ENCODE measurements at places on chromosomes 3 and 15.

- no peak for DNase-seq
Observed at GRCh38 chr3:187798126-187798525, 52.9 kb upstream of the BCL6 start.

- no peak for DNase-seq
Observed at GRCh38 chr3:126100634-126101301, 16.8 kb upstream of the SLC41A3 start.

- no peak for DNase-seq
Observed at GRCh38 chr3:141286856-141287255, 55.2 kb downstream of the PXYLP1 start.

DNA sequence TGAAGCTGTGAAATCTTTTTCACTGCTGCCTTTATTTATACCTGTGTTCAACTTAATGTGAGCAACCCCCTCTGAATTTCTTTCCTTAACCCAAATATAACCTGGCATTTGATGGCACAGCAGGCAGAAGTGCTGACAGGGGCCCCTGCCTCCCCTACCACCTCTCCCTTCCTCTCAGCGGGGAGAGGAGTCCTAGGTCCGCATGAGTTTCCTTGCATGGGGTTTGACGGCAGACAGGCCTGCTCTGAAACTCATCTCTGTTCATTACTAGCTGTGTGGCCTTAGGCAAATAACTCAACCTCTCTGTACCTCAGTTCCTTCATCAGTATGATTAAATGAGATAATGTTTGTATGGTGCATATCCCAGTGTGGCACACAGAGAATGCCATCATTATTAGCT is 79.7 kb downstream of the SEC22A start:
- no peak for DNase-seq

DNA sequence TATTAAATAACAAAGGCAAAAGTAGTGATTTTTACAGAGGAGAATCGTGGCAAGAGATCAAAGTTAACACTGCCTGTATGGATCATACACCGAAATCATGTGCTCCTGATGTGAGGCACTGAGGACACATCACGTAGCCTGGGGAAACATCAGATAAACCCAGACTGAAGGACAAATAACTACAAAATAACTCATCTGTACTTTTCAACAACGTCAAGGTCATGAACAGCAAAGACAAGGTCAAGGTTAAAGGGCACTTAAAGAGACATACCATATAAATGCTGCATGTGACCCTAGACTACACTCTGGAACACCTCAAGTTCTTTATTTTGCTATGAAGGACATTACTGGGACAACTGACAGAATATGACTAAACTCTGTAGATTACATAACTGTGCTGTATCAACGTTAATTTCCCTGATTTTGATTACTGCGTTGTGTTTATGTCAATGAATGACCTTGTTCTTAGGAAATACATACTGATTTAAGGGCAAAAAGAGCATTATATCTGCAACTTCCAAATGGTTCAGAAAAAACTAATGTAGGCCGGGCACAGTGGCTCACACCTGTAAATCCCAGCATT is 48.1 kb downstream of the CHSY1 start:
- no peak for DNase-seq

DNA sequence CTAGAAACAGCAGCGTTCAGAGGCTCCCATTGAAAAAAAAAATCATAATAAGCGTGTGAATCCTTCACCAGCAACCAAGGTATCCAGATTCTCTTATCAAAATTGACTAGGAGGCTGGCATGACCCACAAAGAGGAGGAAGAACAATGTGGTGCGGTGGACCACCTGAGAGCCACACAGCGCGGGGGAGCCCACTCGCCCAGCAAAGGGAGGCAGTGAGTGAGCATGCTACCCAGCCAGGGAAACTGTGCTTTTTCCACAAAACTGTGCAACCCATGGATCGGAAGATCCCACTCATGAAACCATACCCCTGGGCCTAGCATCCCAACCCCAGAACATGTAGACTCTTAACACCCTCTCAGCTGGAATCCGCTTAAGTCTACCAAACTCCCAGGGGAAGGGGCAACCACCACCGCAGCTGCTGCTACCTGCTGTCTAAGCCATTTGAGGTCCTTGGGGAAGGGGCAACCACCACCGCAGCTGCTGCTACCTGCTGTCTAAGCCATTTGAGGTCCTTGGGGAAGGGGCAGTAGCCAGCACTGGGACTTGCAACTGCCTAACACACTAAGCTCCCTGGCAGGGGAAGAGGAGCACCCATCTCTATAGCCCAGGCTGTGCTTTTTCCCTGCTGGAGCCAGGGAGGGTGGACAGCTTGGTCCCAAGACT is 102.8 kb upstream of the CLDN18 start:
- no peak for DNase-seq

DNA sequence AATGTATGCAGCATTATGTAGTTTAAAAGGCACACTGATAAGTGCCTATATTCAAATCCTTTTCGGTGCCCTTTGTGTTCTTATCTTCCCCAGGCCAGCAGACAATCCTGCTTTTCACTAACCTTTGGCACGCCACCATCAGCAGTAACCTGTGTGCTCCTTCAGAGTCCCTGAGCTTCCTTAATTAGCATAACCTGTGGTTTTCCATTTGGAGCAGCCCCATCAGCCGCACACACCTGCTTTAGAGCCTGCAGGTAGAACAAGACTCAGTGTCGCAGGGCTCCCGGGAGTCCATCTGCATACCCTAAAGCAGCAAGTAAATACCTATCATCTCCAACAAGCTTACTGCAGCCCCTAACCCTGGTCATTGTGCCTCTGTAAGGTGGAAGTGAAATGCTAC is 755.1 kb downstream of the ROBO2 start:
- DNase-seq = no peak

- DNase-seq = no peak
Observed at GRCh38 chr3:197811343-197811742, 20.3 kb downstream of the LRCH3 start.

DNA sequence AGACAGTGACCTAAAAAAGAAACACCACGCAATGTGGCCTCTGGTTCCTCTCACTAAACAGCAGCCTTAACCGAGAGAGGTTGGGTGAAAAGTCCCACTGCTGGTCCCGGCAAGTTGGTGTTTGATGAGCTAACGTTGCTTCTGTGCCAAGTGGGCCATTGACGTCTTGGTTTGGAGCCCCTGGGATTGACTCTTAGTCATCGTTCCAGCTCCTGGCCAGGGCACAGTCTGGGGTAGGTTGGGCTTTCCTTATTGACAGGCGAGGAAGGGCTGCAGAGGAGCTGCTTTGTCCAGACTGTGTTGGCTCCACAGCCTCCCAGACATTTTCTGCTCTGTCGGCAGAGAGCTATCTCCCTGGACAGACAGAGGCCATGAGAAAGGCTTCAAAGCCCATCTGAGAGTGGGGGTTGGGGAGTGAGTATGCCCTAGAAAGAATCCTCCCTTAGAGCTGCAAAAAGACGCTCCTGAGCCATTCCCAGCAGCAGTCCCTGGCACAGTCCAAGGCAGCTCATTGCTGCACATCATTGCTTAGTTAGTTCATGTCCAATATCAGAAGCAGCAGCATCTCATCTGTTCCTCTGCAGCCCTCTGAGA is 28.6 kb upstream of the C3orf80 start:
- no peak for DNase-seq

GRCh38 chr3:126216416-126216815 is 36.0 kb upstream of the ALDH1L1 start:
- no peak for DNase-seq

DNA sequence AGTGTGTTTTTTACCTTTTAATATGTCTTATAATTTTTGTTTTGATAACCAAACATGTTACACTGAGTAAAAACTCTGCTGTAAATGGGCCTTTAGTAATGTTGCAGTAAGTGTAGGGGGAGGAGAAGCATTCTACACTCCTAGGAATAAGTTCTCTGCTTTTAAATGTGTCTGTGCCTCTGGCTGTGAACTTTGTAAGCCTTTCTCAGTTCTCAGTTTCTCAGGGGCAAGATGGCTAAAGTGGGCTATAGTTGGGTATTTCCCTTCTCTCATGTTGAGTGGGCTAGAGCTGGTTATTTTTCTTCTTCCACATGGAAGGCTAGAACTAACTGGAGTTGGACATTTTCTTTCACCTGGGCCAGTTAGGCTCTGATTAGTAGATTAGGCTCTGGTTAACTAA is 75.3 kb upstream of the NUDT16 start:
- no peak for DNase-seq

- no peak for DNase-seq
Observed at GRCh38 chr3:108509263-108509662, 1.1 kb downstream of the MYH15 start.

DNA sequence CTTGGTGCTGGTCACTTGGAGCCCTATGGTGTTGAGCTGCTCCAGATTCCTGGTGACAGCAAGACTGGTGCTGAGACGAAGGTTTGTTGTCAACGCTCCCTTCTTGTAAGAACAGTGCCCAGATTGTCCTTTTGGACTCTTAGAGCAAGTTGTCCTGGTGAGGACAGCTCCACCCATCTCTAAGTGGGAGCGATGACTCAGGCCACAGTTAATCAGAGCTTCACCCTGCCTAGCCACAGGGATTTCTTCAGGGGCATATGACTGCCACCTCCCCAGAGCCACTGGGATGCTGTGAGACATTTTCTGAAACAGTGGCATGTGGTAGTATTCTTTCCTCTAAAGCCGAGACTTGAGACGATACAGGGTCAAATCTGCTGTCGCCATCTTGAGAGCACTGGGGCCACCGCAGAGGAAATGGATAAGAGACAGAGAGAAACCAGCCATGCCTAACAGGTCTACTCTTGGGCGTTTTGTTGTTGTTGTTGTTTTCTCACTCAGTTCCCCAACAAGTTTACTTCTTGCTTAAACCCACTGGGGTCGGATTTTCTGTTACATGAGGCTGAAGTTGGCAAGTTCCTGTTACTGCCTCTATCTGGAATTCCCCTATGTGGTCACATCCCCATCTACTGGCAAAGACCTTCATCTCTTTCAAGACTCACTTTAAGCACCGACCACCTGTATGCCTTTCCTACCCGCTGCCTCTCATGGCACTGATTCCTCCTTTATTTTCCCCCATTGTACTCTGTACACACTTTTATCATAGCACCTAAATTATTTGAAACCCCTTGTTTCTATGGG is 16.0 kb upstream of the PCOLCE2 start:
- DNase-seq = no peak

DNA sequence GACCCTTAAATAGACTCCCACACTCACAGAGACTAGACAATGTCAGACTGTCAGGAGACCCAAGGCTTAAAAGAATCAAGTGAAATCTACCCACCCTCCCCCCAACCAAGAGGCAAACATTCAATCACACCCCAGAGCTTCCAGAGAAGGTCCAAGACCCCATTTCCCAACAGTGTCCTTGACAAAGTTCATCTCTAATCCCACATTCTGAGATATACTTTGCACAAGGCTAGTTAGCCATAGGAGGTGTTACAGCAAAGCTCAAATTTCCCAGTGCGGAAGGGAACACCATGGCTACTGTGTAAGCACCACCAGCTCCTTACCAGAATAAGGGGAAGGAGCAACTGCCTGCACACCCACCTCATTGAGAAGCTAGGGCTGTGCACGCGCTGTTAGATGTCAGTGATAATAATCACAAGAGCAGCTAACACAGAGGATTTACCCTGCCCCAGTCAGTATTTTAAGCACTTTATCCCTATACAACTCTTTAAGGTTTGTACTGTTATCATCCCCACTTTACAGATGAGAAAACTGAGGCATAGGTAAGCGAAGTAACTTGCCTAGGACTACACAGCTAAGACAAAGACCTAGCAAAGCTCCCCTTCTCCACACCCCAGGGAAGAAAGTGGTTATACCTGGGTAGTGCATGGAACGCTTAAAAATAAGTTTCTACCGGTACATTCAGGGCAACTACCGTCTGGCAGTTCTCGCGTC is 17.3 kb downstream of the SPATA12 start:
- DNase-seq = no peak

DNA sequence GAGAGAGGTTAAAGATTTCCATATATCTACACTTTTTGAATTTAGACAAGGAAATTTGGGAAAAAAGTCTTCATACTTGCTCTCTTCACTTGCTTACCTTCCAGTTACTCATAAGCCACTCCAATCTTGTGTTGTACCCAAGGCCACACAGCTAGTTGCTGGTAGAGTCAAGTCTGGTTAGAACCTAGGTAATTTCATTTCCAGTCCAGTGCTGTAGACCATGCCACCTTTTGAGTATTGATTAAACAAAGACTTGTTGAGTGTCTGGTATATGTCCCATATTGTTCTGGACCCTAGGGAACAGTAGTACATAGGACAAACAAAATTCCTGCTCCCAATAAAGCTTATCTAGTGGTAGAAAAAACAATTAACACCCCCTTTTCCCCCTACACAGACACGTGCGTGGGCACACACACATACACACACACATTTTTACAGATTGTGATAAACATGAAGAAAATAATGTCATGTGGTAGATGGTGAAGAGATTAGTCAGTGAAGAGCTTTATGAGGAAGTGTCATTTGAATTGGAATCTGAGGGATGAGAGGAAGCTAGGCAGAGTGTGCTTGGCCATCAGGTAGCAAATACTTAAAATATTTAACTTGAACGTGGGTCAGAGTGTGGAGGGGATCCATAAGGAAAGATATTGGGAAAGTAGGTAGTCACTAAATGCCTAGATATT is 2.1 kb downstream of the CMC1 start:
- DNase-seq = no peak

DNA sequence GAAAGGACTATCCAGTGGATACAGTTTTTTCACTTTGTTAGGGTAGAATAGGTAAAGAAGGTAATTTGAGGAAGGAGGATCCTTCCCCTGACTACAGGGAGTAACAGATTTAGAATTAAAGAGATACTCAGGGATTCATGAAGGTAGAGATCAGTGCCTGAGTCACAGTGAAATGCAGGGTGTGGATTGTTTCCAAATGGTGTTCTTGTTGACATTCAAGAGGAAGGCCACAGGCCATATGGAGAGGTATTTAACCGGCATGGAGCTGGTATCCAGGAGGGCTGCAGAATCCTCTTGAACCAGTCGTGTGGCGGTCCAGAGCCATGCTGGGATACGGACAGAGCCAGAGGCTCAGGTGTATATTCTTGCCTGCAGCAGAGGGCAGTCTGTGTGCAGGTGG is 28.2 kb downstream of the GYG1 start:
- DNase-seq = no peak

GRCh38 chr15:57875347-57875746 is 168.8 kb downstream of the POLR2M start:
- DNase-seq = no peak

GRCh38 chr3:197501879-197502620 is 53.7 kb downstream of the BDH1 start:
- DNase-seq = peak; percentile 77

GRCh38 chr3:34995796-34996430 is 643.4 kb upstream of the ARPP21 start:
- DNase-seq = no peak

- no peak for DNase-seq
Observed at GRCh38 chr15:60476713-60477112, 2.2 kb downstream of the ICE2 start.

DNA sequence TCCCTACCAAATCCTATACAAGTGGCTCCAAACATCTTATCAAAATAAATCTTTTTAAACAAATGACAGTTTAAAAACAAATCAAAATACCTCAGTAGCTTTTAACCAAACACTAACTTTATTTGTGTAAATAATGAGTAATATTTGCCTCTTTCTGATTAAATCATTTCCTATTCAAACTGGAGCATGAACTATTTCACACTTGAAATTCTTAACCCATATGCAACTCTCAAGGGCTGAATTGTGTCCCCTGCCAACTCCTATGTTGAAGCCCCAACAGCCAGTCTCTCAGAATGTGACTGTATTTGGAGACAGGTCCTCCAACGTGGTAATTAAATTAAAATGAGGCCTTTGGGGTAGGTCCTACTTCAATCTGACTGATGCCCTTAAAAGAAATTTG is 55.9 kb upstream of the MCTP2 start:
- no peak for DNase-seq
